ENCODE measurements at places on chromosomes 3 and 15. TPM values are rescaled to one million over a fixed set of nuclear protein-coding genes. Genes with fewer than 3 reads are reported as not detected.

DNA sequence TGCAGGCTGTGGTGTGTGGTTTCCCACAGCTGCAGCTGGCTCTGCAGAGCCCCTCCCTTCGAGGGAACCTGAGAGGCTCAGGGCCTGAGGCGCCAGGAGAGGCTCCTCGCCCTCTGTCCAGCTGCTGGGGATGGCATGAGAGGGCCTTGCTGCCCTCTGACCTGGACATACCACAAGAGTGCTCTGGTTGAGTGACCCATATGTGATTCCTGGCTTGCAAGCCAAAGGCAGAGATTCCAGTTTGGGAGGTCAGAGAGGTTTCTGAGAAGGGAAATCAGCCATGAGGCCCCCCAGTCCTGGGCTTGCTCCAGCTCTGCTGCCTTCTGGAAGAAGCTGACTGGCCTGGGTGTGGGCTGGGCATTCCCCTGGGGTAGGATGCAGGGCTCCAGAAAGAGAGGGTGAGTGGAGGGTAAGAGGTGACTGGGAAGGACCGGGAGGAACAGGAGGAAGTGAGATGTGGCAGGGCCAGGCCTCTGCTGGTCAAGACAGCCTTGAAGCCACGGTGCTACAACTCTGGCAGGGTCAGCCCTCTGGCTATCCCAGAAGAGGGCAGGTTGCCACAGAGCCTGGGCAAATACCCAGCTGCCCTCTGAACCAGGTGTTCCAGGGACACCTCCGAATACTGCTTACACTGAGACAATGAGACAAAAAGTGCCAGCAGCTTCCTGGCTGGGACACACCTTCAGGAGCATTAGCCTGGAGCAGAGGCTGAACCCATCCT, 16.0 kb upstream of the SRP14 start:
- DNase-seq: no peak

VPS33B gene
- polyA plus RNA-seq: 10.4 TPM

GRCh38 chr15:22912256-22912655, 67.9 kb downstream of the CYFIP1 start:
- no peak for DNase-seq

PARP9 gene
- polyA plus RNA-seq: 15.0 TPM

DNA sequence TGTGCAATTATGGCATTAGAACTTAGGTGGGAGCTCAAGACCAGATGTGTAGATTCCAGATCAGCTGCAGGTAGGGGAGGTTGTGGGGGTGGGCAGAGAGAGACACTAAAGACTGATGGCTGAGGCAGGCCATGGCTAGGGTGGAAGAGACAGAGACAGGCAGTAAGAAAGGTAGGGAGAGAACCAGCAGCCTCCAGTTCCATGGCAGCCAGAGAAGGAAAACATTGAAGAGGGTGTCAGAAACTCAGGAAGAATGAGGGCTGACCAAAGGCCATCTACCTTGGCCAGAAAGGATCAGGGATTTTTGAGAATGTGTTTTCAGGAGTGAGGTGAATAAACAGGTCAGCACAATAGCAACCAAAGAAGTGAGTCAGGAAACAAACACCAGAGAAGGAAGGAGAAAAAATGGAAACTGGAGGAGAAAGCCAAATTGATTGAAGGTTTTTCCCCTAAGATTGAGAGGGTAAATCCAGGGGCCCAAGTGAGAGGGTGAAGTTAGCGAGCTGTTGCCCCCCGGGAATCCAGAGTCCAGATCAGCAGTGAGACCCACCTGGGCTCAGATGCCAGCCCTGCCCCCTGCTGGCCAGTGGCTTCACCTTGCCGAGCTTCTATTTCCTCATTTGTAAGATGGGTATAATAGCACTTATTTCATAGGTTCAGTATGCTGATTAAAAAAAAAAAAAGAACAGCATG, 41.0 kb downstream of the ABHD2 start:
- peak; percentile 51 for DNase-seq

DNA sequence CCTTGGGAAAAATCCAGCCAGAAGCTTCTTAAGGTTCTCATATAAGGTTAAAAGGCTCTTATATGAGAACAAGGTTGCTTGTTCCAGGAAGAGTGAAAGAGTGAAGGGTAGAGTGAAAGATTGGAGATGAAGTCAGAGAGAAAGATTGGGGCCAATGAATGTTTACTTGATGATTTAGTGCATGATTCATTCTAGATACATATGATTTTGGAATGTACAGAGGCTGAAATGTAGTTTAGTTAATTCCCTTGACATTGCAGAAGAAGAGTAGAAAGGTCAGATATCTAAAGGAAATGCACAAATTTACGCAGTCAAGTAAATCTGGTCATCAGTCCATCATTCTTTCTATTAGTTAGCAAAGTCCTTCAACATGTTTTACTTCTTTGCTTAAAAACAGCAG, 619.8 kb upstream of the ZNF717 start:
- no peak for DNase-seq

- DNase-seq: peak; percentile 25
Measured at GRCh38 chr3:113097960-113098447, 107.2 kb downstream of the GTPBP8 start.

GPR62 gene
- polyA plus RNA-seq: not detected

SCN5A gene
- 0.97 TPM for polyA plus RNA-seq

DNA sequence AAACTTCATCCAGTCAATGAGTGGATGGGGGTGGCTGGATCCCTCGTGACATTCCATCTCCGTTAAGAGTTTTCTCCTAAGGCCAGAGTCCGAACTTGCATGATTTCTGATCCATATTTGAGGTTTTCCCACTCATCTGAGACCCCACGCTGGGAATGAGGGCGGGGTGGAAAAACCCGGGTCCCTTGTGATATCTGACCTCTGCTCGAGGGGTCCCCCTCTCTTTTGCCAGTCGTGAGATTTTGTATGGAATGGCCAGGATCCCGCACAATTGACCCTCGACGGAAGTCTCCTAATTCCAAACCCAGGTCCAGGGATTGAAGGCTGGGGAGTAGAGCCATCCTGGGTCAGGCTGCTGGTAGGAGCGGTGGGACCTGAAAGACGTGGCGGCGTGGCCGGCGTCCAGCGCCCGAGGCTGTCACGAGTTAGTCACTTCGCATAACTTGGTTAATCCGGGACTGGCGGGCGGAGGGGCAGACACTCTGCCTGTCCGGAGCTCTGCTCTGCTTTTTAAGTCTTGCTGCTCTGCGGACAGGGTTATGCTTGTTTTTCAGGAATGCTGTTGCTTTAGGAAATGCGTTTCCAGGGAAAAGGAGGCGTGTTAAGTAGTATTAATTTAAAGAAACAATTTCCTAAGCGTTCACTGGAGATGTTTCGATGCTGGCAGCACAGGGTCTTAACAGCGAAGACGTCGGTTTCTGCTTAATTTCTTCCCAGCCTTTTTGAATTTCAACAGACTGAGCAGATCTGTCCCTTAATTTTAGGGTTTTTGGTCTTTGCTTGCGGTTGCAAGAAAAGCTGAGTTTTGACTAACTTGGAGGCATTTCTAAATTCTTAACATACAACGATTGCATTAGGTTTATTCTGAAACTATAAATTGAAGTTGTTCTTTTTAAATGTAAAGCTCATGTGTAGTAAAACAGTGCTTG, 69.7 kb upstream of the LRRFIP2 start:
- DNase-seq: peak; percentile 88

TMEM266 gene
- 0.39 TPM for polyA plus RNA-seq

GRCh38 chr3:193711166-193711485, 118.1 kb downstream of the OPA1 start:
- no peak for DNase-seq

GRCh38 chr15:64562003-64562640, 101.7 kb downstream of the ZNF609 start:
- no peak for DNase-seq

GRCh38 chr3:7573330-7573729, 712.4 kb downstream of the GRM7 start:
- no peak for DNase-seq

MST1 gene
- 158 TPM for polyA plus RNA-seq

GRCh38 chr3:123724306-123724705, 139.5 kb upstream of the HACD2 start:
- DNase-seq: no peak

DNA sequence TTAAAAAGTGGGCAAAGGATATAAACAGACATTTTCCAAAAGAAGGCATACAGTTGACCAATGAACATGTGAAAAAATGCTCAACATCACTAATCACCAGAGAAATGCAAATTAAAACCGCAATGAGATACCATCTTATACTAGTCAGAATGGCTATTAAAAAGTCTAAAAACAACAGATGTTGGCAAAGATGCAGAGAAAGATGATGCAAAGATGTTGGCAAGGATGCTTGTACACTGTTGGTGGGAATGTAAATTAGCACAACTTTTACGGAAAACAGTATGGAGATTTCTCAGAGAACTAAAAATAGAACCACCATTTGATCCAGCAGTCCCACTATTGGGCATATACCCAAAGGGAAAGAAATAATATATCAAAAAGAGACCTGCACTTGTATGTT, 53.5 kb downstream of the TLNRD1 start:
- DNase-seq: no peak

DNA sequence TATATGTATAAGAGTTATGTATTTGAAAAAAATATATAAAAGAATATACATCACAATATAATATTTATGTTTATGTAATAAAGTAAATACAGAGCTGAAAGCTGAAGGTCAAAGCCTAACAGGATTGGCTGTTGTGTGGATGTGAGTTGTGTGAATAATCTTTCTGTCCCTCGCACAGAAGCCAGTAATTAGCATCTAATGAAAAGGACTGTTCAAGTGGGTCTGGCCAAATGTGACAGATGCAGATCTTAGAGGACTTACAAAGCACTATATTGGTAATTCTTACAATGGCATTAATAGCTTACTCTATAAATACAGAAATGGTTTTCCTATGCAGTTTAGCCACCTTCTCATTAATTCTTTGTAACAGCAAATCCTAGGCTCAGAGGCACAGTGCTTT, 2.4 kb downstream of the MKRN3 start:
- no peak for DNase-seq

GRCh38 chr3:113498221-113499005, 16.5 kb downstream of the SPICE1 start:
- DNase-seq: no peak

DNA sequence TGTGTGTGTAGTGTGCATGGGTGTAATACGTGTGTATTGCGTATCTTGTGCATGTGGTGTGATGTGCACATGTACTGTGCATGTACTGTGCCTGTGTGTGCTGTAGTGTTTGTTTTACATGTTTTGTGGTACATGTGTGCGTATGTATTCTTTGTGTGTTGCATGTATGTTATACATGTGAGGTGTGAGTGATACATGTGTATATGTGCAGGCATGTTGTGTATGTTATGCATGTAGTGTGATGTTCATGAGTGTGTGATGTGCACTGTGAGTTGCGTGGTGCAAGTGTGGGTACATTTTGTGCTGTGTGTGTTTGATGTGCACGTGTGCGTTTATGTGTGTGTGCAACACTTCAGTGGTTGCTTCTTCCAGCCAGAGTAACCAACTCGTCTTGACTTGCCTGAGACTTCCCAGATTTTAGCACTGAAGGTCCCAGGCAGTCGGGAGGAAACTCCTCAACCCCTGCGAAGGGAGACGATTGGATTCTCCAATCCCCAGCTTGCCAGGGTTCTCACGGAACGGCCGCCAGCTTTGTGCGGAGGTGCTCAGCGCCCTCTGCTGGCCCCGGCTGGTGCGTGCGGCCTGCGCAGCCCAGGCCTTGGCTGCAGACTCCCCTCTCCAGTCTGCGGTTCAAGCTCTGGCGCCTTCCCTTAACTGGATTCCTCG, 3.6 kb downstream of the GALNT15 start:
- DNase-seq: peak; percentile 89

DNA sequence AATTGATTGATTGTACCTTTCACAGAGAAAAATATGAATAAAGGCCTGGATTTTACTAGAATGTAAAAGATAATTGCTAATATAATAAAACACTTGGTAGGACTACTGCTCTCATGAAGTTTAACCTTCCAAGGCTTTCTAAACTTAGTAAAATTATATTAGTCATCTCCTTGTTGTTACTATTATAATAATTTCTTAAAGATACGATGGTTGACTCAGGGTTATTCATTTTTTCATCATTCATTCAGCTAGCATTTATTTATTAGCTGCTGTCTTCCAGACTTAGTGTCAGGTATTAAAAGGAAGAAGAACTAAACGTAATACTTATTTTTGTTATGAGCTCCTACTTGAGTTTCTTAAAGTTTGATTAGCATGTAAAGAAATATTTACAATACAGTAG, 771.6 kb upstream of the NR2F2 start:
- DNase-seq: no peak

HESX1 gene
- 0.85 TPM for polyA plus RNA-seq

DNA sequence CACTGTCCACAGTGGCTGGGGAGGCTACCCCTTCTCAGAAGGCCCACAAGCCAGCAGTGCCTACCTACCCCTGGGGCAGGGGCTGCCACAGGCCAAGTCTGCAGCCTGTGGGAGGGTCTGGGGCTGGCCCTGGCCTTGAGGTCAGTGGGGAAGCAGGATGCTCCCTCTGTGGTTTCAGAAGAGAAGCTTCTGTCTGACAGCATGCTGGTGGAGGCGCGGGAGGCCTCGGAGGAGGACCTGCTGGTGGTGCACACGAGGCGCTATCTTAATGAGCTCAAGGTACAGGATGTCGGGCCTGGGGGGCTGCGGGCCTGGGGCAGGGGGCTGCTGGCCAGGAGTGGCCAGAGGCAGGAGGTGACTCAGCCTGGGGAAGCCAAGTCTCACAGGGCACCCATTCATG, 3.2 kb downstream of the HDAC11 start:
- DNase-seq: no peak

DNA sequence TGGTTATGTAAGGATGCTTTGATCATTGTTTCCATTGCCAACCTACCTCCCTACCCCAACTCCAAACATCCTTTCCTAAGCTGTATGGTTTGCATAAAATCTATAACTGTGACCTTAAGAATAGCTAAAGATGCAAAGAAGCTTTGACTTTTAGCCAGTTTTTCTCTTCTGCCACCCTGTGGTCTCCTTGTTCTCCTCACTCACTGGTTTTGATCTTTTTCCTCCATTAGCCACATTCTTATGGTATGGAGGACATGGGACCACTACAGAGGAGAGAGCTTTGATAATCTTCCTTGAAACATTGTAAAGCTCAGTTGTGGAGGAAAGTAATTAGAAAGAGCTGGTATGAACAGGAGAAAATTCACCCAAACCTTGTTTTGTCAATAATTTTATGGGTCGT, 115.9 kb downstream of the NEK11 start:
- DNase-seq: no peak

DNA sequence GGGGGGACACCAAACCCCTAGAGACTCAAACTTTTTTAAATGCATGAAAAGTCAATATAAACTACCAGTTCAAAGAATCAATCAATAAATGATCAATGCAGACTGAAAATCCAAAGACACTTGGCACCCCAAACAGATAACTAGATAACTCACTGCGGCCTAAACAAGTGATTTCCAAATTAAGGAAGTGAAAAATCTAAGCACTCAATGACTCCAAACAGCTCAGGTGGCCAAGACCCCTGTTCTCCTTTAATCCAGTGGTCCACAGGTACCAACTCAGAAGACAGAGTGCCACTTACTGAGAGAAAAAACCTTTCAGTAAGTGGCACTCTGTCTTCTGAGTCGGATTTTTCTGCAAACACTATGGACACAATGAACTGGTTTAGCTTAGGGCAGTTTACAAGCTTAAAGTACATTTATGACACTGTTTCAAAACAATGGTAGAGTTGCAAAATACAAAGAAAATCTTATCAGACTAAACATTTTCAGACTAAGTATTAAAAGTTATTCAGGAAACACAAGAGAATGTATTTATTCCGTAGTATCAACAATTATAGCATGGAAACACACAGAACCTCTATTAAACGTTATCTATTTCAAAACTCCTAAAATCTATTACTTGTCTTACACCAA, 4.7 kb downstream of the DLG1 start:
- no peak for DNase-seq

All from hepatocyte (in vitro differentiated cells).